LHCN-M2 (cell line): ENCODE measurements at places on chromosomes 7 and 10. TPM values are rescaled to one million over a fixed set of nuclear protein-coding genes. Genes with fewer than 3 reads are reported as not detected.

CALHM3 gene
- total RNA-seq = not detected in 2 replicates

SLC18A3 gene
- not detected in 2 replicates for total RNA-seq

TMEM270 gene
- not detected in 2 replicates for total RNA-seq

FAM171A1 gene
- total RNA-seq = 18.7 and 21.4 TPM in 2 replicates

ELOVL3 gene
- 4.9 and 6.4 TPM in 2 replicates for total RNA-seq

ADAM22 gene
- 0.17 and 0.19 TPM in 2 replicates for total RNA-seq

METTL27 gene
- total RNA-seq = 3.2 and 5.7 TPM in 2 replicates

LLCFC1 gene
- total RNA-seq = not detected in 2 replicates

DNA sequence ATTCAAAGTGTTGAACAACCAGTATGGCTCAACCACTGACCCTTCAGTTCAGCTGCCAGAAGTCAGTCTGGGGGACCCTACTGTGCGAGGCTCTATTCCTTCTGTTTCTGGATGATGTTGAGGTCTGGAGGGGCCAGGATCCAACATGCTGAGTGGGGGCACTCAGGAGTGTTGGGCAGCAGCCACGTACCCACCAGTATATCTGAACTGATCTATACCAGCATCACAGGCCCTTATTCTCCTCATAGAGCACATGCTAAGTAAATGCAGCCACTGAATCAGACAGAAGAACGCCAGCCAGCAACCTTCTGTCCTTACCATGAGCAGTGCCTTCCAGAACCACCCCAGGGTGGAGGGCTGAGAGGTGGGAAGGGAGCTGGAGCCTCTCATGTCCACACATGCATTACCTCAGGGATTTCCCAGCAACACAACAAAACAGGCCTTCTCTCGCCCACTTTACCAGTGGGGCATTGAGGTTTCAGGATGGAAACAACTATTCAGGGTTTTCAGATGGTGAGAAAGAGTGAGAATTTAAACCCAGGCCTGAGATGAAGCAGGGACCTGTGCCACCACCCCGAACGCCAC is 6.8 kb upstream of the MSMB start:
- no peak for DNase-seq

- DNase-seq = peak; percentile 46
Measured at GRCh38 chr10:15363031-15363430, 8.1 kb downstream of the FAM171A1 start.

DNA sequence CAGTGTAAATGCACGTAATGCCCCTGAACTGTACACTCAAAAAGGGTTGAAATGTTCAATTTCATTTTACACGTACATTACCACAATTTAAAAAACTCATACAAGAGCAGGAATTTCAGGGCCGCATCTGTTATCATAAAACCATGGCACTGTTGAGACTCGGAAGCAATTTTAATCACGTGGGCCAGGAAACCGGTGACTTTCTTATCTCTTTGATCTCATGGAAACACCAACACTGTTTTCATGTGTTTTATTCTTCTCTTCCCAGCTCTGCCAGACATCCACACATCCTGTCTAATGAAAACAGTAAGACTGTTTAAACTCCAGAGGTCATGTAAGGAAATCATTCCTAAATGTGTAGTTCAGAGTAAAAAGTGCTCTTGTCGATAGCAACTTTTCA is 35.9 kb downstream of the PTPRE start:
- DNase-seq = no peak

DNA sequence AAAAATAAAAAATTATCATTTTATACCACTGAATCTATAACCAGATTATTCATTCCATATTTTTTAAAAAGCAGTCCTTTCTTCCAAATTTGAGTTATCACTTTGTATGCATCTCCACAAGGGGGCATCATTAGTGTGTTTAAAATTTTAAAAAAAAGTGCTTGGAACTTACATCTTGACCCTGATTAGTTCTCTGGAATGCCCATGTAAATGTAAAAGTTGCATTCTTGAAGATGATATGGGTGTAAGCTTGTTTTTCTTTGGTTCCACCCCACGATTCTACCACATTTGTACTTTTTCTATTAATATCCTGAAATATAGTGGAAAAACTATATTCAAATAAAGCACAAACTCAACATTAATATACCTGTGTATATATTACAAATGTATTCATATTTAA is 144.9 kb downstream of the ELAPOR2 start:
- peak; percentile 29 for DNase-seq

DNA sequence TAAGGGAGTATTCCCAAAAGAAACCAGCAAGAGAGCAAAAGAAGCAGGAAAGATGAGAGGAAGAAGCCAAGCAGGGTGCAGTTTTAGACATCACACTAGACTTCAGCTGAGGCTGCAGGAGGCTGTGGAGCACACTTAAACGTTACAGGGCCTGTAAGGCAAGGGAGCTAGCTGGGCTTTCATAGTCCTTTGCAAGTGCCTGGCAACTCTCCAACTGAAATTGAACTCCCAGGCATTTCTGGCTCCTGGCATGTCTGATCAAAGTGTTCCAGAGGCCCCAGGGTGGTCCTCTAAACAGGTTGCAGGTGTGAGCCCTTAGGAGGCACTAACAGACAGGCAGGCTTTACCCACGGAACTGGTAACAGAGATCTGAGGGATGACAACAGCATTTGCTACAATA is 750.2 kb downstream of the XPNPEP1 start:
- no peak for DNase-seq

- no peak for DNase-seq
Measured at GRCh38 chr7:100120733-100121036, 1.3 kb downstream of the CNPY4 start.

GRCh38 chr7:99679400-99680191 is at the start of gene CYP3A5:
TSS of gene CYP3A5 (minus strand) at chr7:99679996. CDS start at chr7:99679896, 100 bp downstream.
- DNase-seq = peak; percentile 31

DNA sequence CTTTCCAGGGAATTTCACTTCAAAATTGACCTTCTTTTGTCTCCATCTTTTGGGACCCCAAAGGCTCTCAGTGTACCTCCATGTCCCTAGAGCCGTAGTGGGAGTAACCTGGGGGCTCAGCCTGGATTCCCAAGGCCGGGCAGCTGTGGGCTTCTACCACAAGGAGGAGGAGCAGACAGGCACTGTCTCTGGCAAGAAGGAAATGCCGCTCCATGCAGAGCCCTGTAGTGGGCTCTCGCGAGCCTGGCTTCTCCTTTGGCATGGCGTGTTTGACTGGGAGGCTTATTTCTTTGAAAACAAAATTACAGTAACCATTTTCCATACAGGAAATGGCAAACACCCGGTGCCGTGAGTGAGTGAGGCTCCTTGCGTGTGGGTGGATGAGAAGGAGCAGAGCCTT is 76.8 kb upstream of the FAM180A start:
- no peak for DNase-seq

DNA sequence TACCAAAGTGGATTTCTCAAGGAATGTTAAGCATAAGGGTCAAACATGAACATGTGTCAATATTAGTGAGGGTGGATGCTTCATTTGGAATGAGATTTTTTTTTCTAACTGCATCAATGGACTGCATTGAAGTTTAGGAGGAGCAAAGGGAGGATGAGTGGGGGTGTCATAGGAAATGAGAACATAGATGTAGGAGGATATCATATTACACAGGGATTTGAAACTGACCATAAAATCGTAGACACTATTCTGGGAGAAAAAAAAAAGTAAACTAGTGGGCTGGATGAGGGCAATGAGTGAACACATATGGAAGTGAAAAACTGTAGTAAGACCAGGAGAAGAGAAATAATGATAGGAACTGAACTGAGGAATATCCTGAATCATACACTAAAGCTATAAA is 109.4 kb downstream of the SEMA3A start:
- DNase-seq = peak; percentile 70

GRCh38 chr7:66188645-66189044 is 16.5 kb upstream of the TPST1 start:
- no peak for DNase-seq

GRCh38 chr10:6255548-6256061 is 52.9 kb downstream of the PFKFB3 start:
- no peak for DNase-seq

GRCh38 chr10:101224910-101225823 is 4.1 kb downstream of the LBX1 start:
- no peak for DNase-seq

- DNase-seq = no peak
Measured at GRCh38 chr7:24879291-24879690, 100.7 kb downstream of the OSBPL3 start.

GRCh38 chr7:2966466-2967078 is 77.1 kb downstream of the CARD11 start:
- DNase-seq = no peak

GRCh38 chr10:96229568-96230030 is 41.8 kb downstream of the BLNK start:
- DNase-seq = peak; percentile 63

DNA sequence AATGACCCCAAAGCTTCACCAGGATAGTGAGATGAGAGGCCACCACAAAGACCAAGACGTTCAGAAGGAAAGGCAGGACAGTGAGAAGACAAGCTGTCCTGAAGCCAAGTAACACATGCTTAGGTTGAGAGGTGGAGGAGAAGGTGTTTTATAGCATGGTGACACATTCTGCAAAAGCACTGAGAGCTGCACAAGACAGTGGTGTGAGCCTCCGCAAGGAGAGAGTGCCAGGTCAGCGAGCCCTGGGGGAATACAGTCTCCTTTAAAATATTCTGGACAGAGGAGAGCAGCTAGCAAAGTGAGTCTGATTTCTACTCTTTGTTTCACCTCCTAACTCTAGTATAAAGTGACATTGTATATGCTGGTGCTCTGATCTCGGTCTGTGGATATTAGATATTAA is 68.0 kb upstream of the VKORC1L1 start:
- DNase-seq = no peak

DNA sequence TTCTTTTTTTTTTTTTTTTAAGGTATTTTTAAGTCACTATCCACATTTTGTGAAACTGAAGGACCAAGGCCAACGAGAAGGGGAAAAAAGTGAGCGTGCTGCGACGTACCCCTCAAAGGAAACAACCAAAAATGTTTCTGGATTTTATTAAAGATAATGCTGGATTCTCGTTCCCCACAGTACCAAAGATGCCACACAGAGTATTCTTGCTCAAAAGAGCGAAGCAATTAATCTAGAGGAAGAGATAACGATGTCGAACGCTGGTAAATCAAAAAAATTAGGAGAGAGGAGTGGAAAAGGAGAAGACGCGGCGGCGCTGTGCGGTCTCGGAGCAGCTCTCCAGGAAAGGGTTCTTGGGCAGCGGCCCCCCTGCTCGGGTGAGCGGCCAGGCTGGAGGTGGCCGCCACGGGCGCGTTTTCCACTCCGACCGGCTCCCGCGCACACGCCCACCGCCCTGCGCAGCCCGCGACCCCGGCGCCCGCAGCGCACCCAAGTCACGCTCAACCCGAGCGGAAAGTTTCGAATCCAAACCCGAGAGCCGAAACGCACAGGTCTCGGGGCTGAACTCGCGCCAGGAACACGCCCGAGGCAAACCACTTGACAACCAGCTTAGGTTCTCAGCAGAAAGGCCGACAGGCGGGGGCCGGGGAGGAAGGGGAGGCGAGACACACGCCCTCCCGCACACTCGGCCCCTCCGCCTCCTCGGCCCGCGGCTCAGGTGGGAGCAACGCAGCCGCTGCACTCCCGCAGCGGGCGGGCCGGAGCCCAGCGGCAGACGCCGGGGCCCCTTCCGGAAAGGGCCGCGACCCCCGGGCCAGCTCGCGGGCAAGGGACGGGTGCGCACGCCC is 989 bp downstream of the SRPK2 start:
- peak; percentile 41 for DNase-seq

DNA sequence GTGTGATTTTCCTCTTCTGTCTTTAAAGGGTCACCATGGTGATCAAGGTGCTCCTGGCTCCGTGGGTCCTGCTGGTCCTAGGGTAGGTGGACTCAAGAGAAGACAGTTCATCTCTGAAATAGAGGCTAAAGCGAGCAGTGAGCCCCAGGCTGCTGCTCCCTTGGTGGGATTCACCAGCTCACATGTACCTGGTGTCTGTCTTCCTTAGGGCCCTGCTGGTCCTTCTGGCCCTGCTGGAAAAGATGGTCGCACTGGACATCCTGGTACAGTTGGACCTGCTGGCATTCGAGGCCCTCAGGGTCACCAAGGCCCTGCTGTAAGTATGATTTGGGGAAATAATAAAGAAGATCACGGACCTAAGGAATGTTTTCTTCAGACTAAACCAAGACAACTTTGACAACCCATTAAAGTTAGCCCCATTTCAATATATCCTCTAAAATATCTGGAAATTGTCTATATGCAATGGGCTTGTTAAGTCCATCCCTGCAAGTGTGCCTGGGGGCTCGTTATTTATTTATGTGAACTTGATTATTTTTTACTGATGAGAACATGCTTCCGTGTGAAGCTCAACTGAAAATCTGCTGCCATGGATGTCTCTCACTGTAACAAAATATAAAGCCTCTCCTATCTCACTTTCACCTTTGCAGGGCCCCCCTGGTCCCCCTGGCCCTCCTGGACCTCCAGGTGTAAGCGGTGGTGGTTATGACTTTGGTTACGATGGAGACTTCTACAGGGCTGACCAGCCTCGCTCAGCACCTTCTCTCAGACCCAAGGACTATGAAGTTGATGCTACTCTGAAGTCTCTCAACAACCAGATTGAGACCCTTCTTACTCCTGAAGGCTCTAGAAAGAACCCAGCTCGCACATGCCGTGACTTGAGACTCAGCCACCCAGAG is 32.5 kb downstream of the COL1A2 start:
- DNase-seq = no peak

- DNase-seq = peak; percentile 97
Measured at GRCh38 chr10:51879238-51879637, 179.8 kb upstream of the CSTF2T start.

- no peak for DNase-seq
Measured at GRCh38 chr7:68269405-68269804, 1272.8 kb downstream of the TYW1 start.

GRCh38 chr10:25797888-25798429 is 136.1 kb upstream of the MYO3A start:
- no peak for DNase-seq

GRCh38 chr7:155430606-155431005 is 27.3 kb upstream of the EN2 start:
- DNase-seq = no peak

DNA sequence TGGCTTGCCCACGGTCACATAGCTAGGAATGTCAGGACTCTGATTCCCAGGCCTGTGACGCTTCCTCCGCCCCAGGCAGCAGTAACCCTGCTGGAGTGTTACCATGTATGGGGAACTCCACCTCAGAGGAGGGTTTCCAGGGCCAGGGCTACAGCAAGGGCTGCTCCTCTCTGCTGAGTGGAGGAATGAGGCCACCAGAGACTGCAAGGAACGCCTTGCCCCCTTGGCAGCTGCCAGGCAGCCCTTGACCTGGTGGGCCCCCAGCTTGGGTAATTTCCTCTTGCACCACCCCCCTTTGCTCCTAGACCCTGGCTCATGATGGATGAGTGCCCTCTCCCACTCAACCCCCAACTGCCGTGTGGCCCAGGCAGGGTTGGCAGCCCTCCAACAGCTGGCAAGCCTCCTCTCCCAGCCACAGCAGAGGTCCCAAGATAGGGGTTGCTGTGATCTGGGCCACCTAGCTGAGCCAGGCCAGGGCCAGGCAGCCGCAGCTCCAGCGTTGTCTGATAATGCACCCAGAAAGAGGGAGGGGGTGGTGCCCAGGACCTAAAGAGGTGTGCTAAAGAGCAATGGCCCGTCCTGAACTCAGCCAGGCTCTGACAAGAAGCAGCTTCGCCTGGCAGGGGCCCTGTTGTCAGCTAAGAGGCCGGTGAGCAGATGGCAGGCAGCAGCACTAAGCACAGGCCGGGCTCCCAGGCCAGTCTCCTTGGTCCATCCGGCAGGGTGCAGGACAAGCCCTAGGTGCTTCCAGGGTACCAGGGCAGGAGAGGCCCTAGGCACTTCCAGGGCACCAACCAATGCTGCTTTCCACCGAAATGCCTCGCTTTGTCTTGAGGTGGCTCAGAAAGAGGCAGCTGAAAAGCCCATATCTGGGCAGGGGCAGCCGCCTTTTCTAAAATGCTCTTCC is 35.4 kb downstream of the DRGX start:
- no peak for DNase-seq

- DNase-seq = no peak
Measured at GRCh38 chr10:45447416-45447815, 73.4 kb downstream of the ALOX5 start.

- DNase-seq = no peak
Measured at GRCh38 chr7:5661942-5662341, 119.5 kb downstream of the RNF216 start.
